ENCODE measurements at places on chromosomes 2 and 18.

DNA sequence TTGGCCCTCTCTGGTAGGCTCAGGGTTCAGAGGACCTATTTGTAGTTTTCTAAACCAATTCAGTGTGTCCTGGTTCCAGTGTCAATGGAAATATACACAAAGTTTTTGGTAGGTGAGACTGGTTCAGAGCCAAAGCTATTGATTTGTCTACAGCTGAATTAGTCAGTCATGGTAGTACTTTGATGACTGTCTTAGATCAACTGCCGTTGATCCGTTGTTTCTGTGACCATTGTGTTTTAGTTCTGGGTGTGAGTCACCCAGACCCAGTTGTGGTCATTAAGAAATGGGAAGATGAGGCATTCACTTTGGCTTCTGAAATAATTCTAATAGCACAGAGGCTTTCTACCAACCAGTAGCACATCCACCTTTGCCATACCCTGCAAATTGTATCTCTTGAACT, 16.0 kb upstream of the RPE start:
- DNase-seq = no peak

GRCh38 chr2:202847693-202848524, 23.7 kb downstream of the ICA1L start:
- DNase-seq = no peak

DNA sequence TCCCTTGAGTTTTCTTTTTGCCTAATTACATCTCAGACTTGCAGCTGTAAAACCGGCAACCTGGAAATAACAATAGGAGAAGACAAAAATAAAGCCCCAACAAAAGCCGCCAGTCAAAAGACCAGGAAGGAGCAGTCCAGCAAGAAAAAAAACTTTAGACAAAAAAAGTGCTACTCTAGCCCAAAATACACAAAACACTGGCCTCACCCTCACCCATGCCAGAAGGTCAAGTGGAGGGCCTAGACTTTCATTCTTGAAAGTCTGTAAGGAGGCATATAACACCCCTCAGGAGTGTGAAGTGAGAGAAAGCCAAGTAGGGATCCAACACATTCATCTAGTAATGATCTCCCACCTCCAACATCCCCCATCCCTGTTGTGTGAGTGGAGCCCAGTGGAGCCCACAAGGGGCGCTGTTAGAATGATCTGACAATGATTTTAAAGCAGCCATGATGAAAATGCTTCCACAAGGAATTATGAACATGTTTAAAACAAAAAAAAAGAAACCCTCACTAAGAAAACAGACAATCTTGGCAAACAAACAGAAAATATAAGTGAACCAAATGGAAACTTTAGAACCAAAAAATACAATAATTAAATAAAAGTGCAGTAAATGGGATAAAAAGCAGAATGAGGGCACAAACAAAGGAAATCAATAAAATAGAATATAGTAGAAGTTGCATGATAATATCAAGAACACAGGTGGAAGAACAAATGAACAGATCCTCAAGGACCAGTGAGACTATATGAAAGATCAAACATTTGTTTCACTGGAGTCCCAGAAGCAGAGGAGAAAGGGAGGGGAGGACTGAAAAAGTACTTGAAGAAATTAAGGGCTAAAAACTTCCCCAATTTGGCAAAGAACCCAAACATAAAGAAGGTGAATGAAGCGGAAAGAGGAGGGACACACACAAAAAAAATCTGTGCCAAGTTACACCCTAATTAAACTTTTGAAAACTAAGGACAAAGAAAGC, 23.9 kb downstream of the SESTD1 start:
- no peak for DNase-seq

DNA sequence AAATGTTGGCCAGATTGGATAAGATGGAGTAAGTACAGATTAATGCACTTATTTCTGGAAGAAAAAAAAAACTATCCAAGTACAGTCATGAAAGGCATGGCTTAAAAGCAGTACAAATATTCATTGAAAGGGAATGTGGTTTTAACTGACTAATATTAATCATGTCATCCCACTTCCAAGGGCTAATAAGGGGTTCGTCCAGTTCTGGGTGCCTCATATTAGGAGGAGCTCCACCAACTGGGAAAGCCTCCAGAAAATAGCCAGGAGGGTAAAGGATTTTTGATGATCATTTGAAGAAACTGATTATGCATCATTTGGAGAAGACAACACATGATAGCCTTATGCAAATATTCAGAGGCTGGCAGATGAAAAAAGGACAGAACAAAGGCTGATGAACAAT, 115.2 kb upstream of the ARL5A start:
- DNase-seq = no peak

- DNase-seq = no peak
Measured at GRCh38 chr2:144753416-144753815, 233.5 kb upstream of the ZEB2 start.

- no peak for DNase-seq
Measured at GRCh38 chr2:201136889-201137321, 20.9 kb downstream of the CFLAR start.

DNA sequence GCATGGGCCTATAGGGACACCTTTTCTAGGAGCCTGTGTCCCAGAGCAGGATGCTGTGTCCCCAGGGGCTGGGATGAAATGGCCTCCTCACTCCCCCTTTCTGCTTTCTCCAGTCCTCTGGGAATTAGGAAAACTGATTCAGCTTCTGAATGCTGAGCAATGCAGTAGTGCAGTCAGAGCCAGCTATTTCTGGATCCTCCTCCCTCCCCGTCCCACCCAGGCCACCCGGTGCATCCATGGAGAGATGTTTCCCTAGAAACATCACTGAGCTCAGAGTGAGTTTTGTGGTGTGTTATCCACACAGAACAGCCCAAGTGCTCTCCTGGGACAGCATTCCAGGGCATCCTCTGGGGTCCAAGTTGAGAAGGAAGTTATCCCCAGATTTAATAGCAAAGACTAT, 125.5 kb downstream of the LOXHD1 start:
- DNase-seq = no peak

GRCh38 chr2:181626671-181627070, 30.2 kb downstream of the CERKL start:
- DNase-seq = no peak

- peak; percentile 25 for DNase-seq
Measured at GRCh38 chr2:53787614-53788289, 908 bp downstream of the ERLEC1 start.
